ENCODE measurements at places on chromosomes 3 and 15.

DNA sequence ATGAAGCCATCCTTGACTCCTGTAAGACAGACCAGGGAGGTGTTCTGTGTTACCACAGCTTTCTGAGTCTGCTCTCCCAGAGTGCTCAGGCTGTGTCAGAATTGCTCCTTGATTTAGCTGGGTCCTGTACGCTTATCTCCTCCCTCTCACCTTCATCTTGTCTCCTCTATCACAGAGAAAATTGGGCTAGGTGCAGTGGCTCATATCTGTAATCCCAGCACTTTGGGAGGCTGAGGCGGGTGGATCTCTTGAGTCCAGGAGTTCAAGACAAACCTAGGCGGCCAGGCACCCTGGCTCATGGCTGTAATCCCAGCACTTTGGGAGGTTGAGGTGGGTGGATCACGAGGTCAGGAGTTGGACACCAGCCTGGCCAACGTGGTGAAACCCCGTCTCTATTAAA, 5.9 kb downstream of the SCAMP5 start:
- no peak for DNase-seq

GRCh38 chr15:55267401-55268175, 22.0 kb downstream of the RAB27A start:
- no peak for DNase-seq

DNA sequence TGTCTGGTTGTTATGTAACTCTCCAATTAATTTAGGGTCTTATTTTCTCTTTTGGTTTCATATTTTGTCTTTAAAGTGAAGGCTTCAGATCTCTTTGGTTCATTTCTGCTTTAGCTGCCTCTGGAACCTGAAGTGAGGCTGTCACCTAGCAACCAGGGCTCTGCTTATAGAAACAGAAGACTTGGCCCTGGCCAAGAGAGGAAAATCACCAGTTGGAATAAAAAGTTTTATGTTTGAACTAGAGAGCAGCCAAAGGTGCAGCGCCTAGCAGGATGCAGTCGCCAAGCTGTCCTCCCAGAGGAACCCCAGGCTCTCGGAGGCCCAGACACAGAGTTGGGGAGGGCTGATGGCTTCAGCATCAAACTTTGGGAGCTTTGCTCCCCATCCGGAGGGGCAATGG, 41.1 kb downstream of the LYZL4 start:
- no peak for DNase-seq

DNA sequence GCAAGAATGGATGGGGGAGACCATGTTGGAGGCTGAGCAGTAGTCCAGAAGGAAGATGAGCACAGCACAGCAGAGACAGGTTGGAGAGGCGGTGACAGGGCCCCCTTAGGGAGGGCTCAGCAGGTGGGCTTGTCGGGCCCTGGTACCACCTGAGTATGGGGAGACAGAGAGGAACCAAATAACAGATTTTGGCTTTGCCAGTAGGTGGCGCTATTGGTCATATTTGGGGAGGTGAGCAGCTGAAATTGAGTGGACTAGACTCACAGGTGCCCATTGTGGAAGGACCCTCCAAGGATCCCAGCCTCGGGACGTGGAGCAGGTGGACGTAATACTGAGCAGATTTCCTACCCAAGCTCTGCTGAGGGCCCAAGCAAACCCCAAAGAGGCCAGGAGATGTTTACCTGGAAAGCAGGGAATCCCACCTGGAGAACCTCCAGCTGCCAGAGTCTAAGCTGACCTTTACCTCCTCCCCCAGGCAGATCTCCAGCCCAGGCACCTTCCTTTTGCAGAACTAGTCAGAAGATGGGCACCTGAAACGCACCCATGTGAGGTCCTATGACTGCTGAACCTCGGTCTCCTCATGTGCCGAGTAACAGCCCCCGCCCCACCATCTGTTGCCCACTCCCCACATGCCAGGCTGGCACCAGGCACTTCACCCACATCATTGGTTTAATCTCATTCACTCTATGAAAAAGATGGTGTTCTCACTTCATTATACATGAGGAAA, 24.6 kb upstream of the CORO2B start:
- no peak for DNase-seq

DNA sequence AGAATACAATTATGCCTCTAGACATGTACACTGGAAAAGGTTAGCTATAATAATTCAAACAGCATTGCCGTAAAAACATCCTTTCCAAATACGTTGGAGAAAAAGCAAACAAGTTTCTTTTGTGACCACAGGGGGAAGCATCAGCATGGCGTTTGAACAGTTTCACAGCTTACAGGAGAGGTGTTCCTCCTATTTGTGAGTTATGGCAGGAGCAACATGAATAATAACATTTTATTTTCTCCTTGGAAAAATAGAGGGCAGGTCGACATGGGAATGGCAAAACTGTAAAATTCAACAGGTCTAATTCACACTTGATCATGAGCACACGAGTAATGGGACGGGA, 39.7 kb upstream of the GADL1 start:
- DNase-seq = no peak
